ENCODE measurements at places on chromosomes 12 and 14. TPM values are rescaled to one million over a fixed set of nuclear protein-coding genes. Genes with fewer than 3 reads are reported as not detected.

DNA sequence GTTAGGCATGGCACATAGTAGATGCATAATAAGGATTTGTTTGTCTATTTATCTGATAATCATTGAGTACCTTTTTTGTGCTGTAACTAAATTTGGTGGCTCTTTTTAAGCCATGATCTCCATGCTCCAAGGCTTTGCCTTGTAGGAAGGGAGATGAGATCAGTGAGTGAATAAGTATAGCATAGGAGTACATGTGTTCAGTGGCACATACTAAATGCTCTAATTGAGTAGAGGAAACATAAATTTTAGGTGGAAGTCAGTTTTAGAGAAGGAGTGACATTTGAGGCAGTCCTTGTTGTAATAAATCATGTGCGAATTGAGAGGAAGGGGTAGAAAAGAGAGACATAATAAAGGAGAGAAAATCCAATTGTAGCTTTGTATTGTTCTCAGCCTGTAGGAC, 482.6 kb downstream of the NRXN3 start:
- H3K4me1 ChIP-seq, result no peaks in the 10 kb centered on the region
- H3K36me3 ChIP-seq, result no peaks in the 10 kb centered on the region
- no peaks in the 10 kb centered on the region for H3K27me3 ChIP-seq
- no peak overlapping the region for H3K27ac ChIP-seq

DNA sequence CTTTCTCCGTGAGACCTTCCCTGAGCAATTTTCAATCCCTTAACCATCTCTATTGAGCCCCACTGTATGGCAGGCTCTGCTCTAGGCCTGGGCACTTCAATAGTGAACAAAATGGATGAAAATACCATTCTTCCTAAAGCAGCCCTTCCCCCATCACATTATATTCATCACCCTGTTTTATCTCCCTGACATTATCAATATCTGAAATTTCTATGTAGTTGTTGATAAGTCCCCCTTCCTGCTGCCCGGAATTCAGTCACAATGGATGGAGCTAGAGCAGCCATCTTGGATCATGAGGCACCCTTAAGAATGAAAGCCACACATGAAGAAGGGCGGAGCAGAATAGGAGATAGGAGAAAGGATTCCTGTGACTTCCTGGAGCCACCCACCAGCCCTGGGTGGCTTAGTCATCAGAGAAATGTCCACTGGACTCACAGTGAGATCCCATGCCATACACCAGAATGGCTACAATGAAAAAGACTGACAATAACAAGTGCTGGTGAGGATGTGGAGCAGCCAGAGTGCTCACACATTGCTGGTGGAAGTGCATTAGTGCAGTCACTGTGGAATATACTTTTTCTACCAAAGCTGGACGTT, 33.9 kb downstream of the SCARB1 start:
- no peaks in the 10 kb centered on the region for H3K27me3 ChIP-seq
- no peak overlapping the region for H3K4me3 ChIP-seq
- peak overlapping the region; percentile 73 for H3K27ac ChIP-seq
- H3K4me1 ChIP-seq, result peaks cover 26% of the 10 kb centered on the region

The ACOT2 gene
- 10.1 TPM for total RNA-seq

GRCh38 chr12:66111605-66112004, 18.9 kb downstream of the LLPH start:
- no peaks in the 10 kb centered on the region for H3K36me3 ChIP-seq
- H3K27me3 ChIP-seq, result no peaks in the 10 kb centered on the region
- no peak overlapping the region for H3K4me3 ChIP-seq
- no peak overlapping the region for H3K27ac ChIP-seq
- no peaks in the 10 kb centered on the region for H3K4me1 ChIP-seq

- H3K27ac ChIP-seq, result peak overlapping the region; percentile 91
- H3K36me3 ChIP-seq, result peaks cover 14% of the 10 kb centered on the region
- peaks cover 4% of the 10 kb centered on the region for H3K4me1 ChIP-seq
- H3K27me3 ChIP-seq, result no peaks in the 10 kb centered on the region
- no peak overlapping the region for H3K4me3 ChIP-seq
These were observed 8.9 kb downstream of the CALM1 start for GRCh38 chr14:90405755-90406154.

The SLCO1B1 gene
- not detected for total RNA-seq

The RAD51AP1 gene
- 2.4 TPM for total RNA-seq

- peaks cover 16% of the 10 kb centered on the region for H3K4me1 ChIP-seq
- no peaks in the 10 kb centered on the region for H3K36me3 ChIP-seq
- H3K4me3 ChIP-seq, result no peak overlapping the region
- no peaks in the 10 kb centered on the region for H3K27me3 ChIP-seq
- DNase-seq, result peak; percentile 82
These were observed 3.0 kb upstream of the CORO1C start for GRCh38 chr12:108734200-108734906.

The CLEC4D gene
- not detected for total RNA-seq

- H3K36me3 ChIP-seq, result no peaks in the 10 kb centered on the region
- H3K4me1 ChIP-seq, result peaks cover 26% of the 10 kb centered on the region
- peak overlapping the region; percentile 0 for H3K27ac ChIP-seq
- no peaks in the 10 kb centered on the region for H3K27me3 ChIP-seq
- H3K4me3 ChIP-seq, result no peak overlapping the region
- no peak for DNase-seq
These were observed 37.9 kb downstream of the PITPNM2 start for GRCh38 chr12:123113026-123113425.

DNA sequence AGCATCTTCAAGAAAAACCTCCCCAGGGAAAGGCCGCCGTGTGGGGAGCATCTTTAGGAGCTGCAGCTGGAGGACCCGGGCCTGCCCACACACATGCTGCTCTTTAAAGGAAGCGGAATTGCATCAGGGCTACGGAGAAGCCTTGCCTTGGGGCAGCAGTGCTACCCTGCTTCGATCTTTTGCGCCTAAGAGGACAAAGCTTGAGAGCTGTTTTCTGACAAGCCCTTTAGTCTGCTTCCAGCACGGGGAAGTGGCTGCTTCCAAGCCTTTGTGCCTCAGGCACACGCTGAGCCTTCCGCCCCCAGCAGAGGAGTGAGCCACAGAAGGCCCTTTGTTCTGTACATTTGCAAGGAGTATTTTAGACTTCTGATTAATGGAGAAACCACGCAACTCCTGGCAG, 31.5 kb downstream of the COA8 start:
- no peaks in the 10 kb centered on the region for H3K4me1 ChIP-seq
- no peak for DNase-seq
- H3K4me3 ChIP-seq, result no peak overlapping the region
- no peaks in the 10 kb centered on the region for H3K36me3 ChIP-seq
- H3K27me3 ChIP-seq, result no peaks in the 10 kb centered on the region
- H3K27ac ChIP-seq, result peak overlapping the region; percentile 23

The OTX2 gene
- not detected for total RNA-seq

- H3K27me3 ChIP-seq, result no peaks in the 10 kb centered on the region
- H3K4me3 ChIP-seq, result no peak overlapping the region
- no peaks in the 10 kb centered on the region for H3K36me3 ChIP-seq
- no peak for DNase-seq
- H3K27ac ChIP-seq, result peak overlapping the region; percentile 92
These were observed 2.3 kb downstream of the AKAP5 start for GRCh38 chr14:64467566-64467965.

GRCh38 chr14:68373847-68374444, 418.9 kb downstream of the ZFP36L1 start:
- DNase-seq, result no peak
- no peak overlapping the region for H3K4me3 ChIP-seq
- H3K4me1 ChIP-seq, result peaks cover 16% of the 10 kb centered on the region
- peak overlapping the region; percentile 2 for H3K27ac ChIP-seq
- H3K36me3 ChIP-seq, result no peaks in the 10 kb centered on the region

DNA sequence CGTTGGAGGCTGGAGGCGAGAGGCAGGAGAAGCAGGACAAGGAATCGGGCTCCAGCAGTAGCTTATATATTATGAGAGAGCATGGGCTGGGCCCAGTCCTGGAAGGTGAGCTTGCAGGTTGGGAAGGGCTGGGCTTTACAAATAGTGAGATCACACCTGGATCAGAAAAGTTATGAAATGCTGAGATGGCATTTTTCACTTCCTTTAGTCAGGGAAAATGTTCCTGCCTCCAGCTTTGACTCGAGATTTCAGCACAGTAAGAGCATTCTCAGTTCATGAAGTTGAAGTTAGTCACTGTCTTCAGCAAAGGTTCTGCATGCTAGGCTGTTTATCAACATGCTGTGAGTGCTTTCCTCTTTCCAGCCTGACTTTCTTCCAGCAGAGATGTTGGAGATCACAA, at the start of gene KRT6C:
TSS of gene KRT6C (minus strand) at position 38 of the 400 bp plus-strand sequence. CDS start 68 bp downstream, outside the sequence.
- no peak for DNase-seq
- no peak within 1 kb of the TSS for H3K4me3 ChIP-seq
- H3K4me1 ChIP-seq, result no peaks in the 10 kb centered on the region
- H3K27me3 ChIP-seq, result no peaks in the 10 kb centered on the region

DNA sequence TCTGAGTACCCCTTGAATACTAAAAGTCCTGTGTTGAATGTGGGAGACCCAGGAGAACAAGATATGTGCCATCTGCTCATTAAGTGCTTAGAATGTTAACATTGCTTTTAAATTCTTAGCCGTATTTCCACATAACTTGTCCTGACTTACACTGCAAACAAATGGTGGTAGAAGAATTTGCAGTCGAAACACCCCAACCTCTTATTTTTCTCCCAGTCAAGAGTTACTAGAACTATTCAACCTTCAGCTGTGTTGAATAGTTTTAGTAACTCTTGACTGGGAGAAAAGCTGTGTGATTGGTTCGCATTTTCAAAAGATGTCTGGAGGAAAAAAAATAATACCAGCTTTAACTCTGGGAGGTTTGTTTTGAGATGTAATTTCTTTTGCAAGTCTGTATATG, 7.6 kb upstream of the SPX start:
- H3K27ac ChIP-seq, result no peak overlapping the region
- H3K4me1 ChIP-seq, result no peaks in the 10 kb centered on the region
- DNase-seq, result no peak
- no peaks in the 10 kb centered on the region for H3K27me3 ChIP-seq
- no peaks in the 10 kb centered on the region for H3K36me3 ChIP-seq

The HOXC6 gene
- total RNA-seq, result 0.48 TPM

DNA sequence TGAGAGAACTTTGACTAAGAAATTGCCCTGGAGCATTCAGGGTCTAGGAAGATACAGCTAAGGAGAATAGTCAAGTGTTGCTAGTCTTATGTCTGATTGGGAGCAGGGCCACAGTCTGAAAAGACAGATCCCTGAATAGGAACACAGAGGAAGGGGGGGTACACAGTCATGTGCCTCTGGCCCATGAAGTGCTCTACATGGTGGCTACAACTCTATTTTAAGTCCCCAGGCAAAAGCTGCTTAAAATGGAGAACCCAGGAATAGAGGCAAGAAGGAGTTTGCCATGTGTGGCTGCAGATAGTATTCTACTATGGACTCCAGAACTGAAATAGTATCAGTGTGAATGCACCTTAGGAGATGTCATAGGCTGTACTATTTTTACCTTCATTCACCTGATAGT, 118.0 kb upstream of the NPAS3 start:
- no peaks in the 10 kb centered on the region for H3K4me1 ChIP-seq
- H3K4me3 ChIP-seq, result no peak overlapping the region
- no peaks in the 10 kb centered on the region for H3K27me3 ChIP-seq
- no peaks in the 10 kb centered on the region for H3K36me3 ChIP-seq
- H3K27ac ChIP-seq, result no peak overlapping the region

GRCh38 chr12:121278169-121279070, 18.1 kb downstream of the CAMKK2 start:
- H3K36me3 ChIP-seq, result no peaks in the 10 kb centered on the region
- no peak for DNase-seq
- no peaks in the 10 kb centered on the region for H3K4me1 ChIP-seq
- no peak overlapping the region for H3K4me3 ChIP-seq
- peak overlapping the region; percentile 38 for H3K27ac ChIP-seq

DNA sequence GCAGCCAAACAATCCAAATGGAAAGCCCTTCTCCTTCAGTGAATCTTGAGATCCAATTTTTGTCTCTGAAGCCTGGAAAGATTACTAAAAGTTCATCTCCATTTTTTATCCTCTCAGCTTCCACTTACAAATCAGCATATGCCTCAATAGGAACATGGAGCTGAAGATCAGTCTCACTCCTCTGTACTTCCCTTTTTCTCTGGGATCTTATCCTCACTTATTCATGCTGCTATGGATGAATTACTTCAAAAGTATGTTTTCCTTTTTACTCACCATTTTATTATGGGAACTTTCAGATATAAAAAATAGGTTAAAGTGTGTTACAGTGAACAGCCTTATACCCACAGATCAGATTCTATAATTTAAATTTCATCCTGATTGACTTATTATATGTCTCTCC, 14.4 kb upstream of the NTF3 start:
- no peak overlapping the region for H3K4me3 ChIP-seq
- H3K4me1 ChIP-seq, result no peaks in the 10 kb centered on the region
- H3K36me3 ChIP-seq, result no peaks in the 10 kb centered on the region
- H3K27me3 ChIP-seq, result peaks cover 10% of the 10 kb centered on the region
- DNase-seq, result no peak

DNA sequence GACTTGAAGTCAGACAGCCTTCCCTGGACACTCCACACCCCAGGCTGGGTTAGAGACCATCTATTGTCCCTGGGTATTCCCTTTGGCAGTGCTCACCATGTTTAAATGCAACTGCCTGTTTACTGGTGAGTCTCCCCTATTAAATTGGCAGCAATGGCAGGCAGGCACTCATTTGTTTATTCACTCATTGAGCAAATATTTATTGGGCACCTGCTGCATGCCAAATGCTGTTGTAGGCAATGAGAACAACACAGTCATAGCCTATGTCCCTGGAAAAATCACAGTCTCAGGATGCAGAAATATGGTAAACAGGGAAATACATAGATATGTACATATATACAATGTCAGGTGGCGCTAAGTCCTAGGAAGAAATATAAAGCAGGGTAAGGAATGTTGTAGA, 212.8 kb downstream of the SUDS3 start:
- H3K27ac ChIP-seq, result no peak overlapping the region
- no peak overlapping the region for H3K4me3 ChIP-seq
- no peaks in the 10 kb centered on the region for H3K27me3 ChIP-seq
- H3K4me1 ChIP-seq, result no peaks in the 10 kb centered on the region
- H3K36me3 ChIP-seq, result no peaks in the 10 kb centered on the region

- peak overlapping the region; percentile 78 for H3K4me3 ChIP-seq
- no peaks in the 10 kb centered on the region for H3K36me3 ChIP-seq
- peaks cover 12% of the 10 kb centered on the region for H3K4me1 ChIP-seq
- no peak for DNase-seq
These were observed 1.7 kb downstream of the ATF7IP start for GRCh38 chr12:14367040-14367661.

DNA sequence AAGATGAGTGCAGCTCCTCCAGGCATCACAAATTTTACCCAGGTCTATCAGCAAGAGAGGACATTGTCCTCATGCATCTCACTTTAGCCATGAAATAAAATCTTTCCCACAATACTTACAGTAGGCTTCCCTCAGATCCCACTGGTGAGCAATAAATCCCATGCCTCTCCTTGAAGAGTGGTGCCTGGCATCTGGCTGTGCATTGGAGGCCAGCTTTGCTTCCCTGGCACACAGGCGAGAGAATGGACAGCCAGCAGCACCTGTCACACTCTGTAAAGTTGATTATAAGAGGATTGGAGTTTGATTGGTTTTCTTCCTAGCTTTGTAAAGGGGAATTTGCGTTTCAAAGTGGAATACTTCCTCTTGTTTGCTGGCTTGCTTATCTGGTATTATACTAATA, 1153.9 kb downstream of the AACS start:
- H3K27me3 ChIP-seq, result no peaks in the 10 kb centered on the region
- H3K27ac ChIP-seq, result no peak overlapping the region
- H3K4me1 ChIP-seq, result no peaks in the 10 kb centered on the region

DNA sequence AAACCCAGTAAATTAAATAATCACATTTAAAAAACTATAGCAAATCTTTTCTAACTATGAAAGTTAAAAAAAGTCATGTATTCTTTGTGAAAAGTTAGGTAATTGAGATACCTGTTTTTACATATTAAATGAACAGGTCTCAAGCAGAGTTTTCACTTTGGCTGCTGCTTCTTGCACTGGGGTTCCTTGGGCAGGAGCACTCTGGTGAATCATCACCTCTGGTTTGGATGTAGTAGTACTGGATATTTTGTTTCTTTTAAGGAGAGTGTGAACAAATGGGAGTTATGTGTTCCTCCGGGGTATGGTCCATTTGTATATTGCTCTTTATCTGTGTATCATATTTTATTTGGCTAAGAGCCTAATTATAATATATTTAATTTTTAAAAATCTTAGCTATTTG, 82.7 kb downstream of the FUT8 start:
- no peak overlapping the region for H3K4me3 ChIP-seq
- no peaks in the 10 kb centered on the region for H3K4me1 ChIP-seq
- no peak for DNase-seq

The VPS29 gene
- total RNA-seq, result 16.3 TPM
